ENCODE measurements at places on chromosomes 4 and X. TPM values are rescaled to one million over a fixed set of nuclear protein-coding genes. Genes with fewer than 3 reads are reported as not detected.

MAP7D2 gene
- 17.3 TPM for total RNA-seq

DGKK gene
- total RNA-seq: 1.8 TPM

LDB2 gene
- total RNA-seq: 15.6 TPM

CENPU gene
- 6.1 TPM for total RNA-seq

FGA gene
- 43.7 TPM for total RNA-seq

SLC7A11 gene
- total RNA-seq: 8.4 TPM

HPGDS gene
- total RNA-seq: 2.6 TPM

TBC1D8B gene
- total RNA-seq: 7.7 TPM

TLR7 gene
- total RNA-seq: 0.55 TPM

CABS1 gene
- not detected for total RNA-seq

DNA sequence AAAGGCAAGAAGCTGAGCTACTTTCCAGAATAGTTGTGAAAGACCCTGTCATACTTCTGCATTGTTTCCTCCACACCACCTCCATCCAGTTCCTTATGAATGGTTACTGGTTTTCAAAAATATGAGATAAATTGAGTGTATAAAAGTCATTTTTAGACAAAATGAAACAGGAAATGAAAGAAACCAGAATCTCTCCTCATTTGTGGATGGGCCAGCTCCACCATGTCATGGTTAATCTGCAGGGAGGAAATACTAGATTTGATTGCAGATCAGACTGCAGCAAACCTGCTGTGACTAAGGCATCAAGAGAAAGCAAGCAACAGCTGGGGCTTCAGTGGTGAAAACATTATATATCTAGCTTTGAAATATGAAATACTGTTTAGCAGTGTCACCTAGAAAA is 23.8 kb downstream of the F9 start:
- no peak for DNase-seq

DNA sequence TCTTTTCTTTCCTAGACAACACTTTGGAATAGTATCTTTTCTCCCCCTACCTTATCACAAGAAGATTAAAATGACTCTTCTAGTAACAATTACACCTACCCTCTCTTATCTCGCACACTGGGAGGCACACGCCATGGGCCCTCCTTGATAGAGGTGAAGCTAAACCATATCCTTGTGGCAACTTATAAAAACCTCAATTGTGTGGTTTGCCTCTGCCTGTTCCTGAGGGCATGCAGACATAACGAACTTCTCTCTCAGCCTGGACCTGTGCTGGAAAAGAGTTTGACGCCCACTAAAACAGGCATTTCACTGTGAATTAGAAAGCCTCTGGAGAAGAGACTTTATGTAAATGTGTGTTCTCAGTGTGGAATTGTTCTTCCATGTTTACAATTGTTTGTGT is 141.2 kb downstream of the NDST3 start:
- DNase-seq: no peak

DNA sequence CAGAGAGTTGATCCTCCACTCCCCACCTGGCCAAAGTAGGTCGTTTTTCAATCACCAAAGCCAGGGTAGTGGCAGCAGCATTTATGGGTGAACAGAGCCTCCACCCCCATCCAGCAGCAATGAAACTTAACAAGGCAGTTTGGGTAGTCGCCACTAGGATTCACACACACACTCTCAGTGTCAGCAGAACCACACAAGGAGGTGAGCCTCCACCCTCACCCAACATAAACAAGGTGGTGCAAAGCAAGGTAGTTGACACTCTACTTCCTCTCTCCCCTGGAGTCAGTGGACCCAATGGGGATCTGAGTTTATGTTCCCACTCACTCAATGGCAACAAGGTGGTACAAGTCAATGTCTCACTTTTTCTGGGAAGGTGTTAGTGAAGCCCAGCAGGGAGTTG is 50.4 kb upstream of the CCDC149 start:
- DNase-seq: no peak

DNA sequence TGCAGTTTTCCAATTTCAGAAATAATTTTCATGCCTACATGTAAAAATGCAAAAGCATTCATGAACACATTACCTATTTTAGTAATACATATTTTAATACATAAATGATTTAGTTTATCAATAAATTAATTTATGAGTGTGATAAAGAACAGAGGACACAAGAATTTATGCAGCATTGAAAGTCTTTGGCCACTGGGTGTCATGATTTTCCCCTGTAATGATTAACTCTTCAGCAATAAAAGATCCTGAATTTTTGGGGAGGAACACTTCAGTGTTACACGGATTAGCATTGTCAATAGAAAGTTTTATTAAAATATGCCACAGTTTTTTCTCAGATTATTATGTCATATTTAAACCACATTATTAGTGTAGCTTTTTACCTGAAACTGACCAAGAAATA is 8.6 kb upstream of the VCX2 start:
- peak; percentile 20 for DNase-seq

DNA sequence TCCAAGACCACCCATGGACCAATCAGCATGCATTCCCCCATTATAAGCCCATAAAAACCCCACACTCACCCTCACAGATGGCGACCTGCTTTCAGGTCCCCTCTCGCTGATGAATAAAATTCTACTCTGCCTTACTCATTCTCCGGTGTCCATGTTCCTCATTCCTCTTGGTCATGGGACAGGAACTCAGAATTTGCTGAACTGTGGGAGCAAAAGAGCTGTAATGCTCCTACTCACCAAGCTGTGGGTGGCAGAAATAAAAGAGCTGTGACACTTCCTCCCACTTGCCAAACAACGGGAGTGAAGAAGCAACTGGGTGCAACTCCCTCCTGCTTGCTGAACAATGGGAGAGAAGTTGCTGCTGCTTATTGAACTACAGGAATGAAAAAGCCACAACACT is 168.5 kb upstream of the PCDH18 start:
- DNase-seq: no peak

DNA sequence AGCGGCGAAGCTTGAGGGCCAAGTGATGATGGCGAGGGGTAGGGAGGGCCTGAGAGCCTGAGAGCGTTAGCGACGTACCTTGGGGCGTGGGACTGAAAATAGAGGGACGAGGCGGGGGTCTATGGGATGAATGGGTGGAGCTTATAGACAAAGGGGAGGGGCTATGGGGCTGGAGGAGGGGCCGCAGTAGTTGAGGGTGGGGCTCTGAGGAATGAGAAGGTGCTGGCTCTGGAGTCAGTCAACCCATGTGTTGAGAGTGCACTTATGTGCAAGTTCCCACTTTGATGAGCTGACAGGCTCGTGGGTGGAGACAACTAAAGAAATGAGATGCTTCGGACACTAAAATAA is 488 bp downstream of the TBC1D25 start:
- peak; percentile 43 for DNase-seq

GRCh38 chr4:128451270-128451905 is 163.8 kb upstream of the PGRMC2 start:
- DNase-seq: no peak

GRCh38 chr4:22941688-22942375 is 249.1 kb downstream of the GBA3 start:
- peak; percentile 79 for DNase-seq

- DNase-seq: no peak
These were observed 241.7 kb upstream of the TEX13A start for GRCh38 chrX:105462186-105462585.

GRCh38 chr4:120801137-120801758 is 121.3 kb downstream of the PRDM5 start:
- DNase-seq: peak; percentile 66

- DNase-seq: peak; percentile 82
These were observed 12.9 kb upstream of the ZCCHC4 start for GRCh38 chr4:25299476-25300203.

Data from stomach (tissue), 19 donors.